ENCODE measurements at places on chromosomes 7 and 10. TPM values are rescaled to one million over a fixed set of nuclear protein-coding genes. Genes with fewer than 3 reads are reported as not detected.

GRCh38 chr10:101611096-101611905 is 23.2 kb downstream of the DPCD start:
- no peak overlapping the region for H3K4me3 ChIP-seq
- H3K27me3 ChIP-seq, result no peaks in the 10 kb centered on the region
- peaks cover 29% of the 10 kb centered on the region for H3K36me3 ChIP-seq
- peaks cover 7% of the 10 kb centered on the region for H3K4me1 ChIP-seq
- no peak overlapping the region for H3K27ac ChIP-seq

NUP42 gene
- 22.4 TPM for total RNA-seq

DNA sequence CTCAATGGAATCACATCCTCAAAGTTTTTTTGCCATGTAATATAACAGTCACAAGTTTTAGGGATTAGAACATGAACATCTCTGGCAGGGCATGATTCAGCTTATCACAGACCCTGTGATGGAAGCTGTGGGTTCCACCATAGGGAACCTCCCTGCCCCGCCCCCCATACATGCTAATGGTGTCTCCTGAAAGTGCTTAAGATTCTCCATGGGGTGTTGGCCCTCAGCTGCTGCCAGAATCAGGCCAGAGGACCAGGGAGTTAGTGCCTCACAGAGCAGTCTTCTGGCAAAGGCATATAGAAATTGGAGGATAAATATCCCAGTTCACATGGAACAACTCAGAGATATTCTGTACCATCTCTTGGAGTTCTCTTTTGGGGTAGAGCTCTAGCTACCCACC is 119.4 kb downstream of the RAB11FIP2 start:
- H3K36me3 ChIP-seq, result no peaks in the 10 kb centered on the region
- no peak overlapping the region for H3K4me3 ChIP-seq
- H3K27me3 ChIP-seq, result peaks cover 4% of the 10 kb centered on the region
- DNase-seq, result no peak
- H3K27ac ChIP-seq, result no peak overlapping the region
- no peaks in the 10 kb centered on the region for H3K4me1 ChIP-seq

COPS6 gene
- 42.4 TPM for total RNA-seq
